ENCODE measurements at places on chromosomes 4 and X. TPM values are rescaled to one million over a fixed set of nuclear protein-coding genes. Genes with fewer than 3 reads are reported as not detected.
A peak's percentile ranks its signal among the peaks of the same experiment; 100 is the strongest.

- DNase-seq, result no peak
Measured at GRCh38 chrX:12686331-12686730, 104.9 kb upstream of the PRPS2 start.

The DCAF4L1 gene
- polyA plus RNA-seq, result 0.20 TPM

DNA sequence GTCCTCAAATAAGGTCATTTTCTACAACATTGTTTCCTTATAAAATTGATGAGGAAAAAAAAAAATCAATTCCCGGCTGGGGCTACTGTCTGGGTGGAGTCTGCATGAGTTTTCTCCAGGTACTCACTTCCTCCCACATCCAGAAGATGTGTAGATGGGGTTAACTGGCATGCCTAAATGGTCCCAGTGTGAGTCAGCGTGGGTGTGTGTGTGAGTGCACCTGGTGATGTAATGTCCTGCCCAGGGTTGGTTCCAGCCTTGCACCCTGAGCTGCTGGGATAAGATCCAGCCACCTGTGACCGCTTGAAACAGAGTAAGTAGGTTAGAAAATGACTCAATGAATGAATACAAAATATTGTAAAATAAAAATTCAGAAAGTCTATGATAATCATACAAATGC, 11.1 kb downstream of the USP26 start:
- no peak for DNase-seq

The IL9R gene
- 0.13 TPM for polyA plus RNA-seq

GRCh38 chrX:22135171-22135711, 103.1 kb downstream of the PHEX start:
- DNase-seq, result peak; percentile 37

GRCh38 chr4:152850377-152850776, 70.6 kb downstream of the ARFIP1 start:
- no peak for DNase-seq

DNA sequence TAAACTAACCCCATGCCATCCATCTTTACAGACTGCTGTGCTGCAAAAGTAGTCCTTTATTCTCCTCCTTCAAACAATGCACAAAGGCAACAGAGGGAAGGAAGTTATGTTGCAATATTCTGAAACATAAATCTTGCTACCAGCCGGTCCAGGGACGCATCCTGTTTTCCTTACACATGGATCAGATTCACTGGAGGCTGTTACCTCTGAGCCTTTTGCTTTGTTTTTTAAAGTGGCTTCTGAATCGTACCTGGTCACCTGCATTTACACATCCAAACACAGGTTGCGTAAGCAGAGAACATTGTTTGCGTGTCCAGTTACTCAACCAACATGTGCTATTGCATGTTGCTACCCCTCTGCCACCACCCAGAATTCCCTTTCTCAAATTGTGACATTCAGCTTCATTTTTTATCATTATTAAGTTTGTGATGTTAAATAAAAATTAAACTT, 8.8 kb downstream of the PPARGC1A start:
- DNase-seq, result no peak

- DNase-seq, result no peak
Measured at GRCh38 chr4:152399246-152399645, 136.6 kb downstream of the FBXW7 start.

DNA sequence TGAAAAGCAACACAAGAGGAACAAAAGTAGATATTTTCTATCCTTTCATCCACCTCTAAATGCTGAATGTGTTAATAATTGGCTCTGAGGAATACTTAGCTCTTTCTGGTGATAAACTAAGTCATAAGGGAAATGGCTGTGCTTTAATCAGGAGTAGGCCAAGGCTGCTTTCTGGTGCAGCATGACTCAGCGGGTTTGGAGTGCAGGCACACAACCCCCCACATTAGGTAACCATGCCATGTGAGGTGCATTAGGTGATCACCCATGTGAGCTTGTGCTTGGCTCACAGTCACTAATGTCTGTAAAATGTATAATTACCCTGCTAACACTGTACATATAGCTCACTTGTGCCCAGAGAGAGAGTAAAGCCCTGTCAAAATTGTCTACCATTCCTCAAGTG, 57.2 kb downstream of the USP38 start:
- DNase-seq, result no peak

The HPGD gene
- 110 TPM for polyA plus RNA-seq

Data from A549 (cell line).